ENCODE measurements at places on chromosomes 12 and 14. TPM values are rescaled to one million over a fixed set of nuclear protein-coding genes. Genes with fewer than 3 reads are reported as not detected.
A peak's percentile ranks its signal among the peaks of the same experiment; 100 is the strongest.

- H3K4me3 ChIP-seq: no peak overlapping the region
- no peak overlapping the region for H3K27ac ChIP-seq
- no peaks in the 10 kb centered on the region for H3K27me3 ChIP-seq
- no peak for DNase-seq
Observed at GRCh38 chr12:73421832-73422231, 1115.8 kb upstream of the ATXN7L3B start.

DNA sequence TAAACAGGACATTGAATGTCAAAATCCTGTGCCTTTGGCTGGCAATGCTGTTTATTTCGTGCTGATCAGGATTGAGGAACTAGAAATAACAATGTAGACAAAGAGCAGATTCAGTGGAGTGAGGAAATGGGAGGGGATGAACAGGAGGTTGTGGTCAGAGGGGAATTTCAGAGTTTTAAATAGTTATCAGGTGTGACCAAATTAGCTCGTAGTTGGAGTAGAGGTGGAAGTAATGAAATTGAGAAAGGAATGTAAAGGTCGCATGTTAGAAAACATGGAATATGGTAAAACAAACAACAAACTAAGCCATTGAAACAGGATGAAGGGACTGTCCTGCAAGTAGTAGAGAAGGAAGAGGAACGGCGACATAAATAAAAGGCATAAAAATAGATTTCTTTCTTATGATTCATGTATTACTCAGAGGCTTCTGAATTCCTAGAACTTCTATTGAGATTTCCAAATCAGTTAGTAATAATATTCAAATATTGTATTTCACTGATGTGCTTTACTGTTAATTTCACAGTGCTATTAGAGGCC, 9.5 kb upstream of the SAV1 start:
- H3K36me3 ChIP-seq: no peaks in the 10 kb centered on the region
- no peaks in the 10 kb centered on the region for H3K27me3 ChIP-seq
- H3K27ac ChIP-seq: no peak overlapping the region
- H3K4me3 ChIP-seq: no peak overlapping the region
- peaks cover 13% of the 10 kb centered on the region for H3K4me1 ChIP-seq
- DNase-seq: no peak

DNA sequence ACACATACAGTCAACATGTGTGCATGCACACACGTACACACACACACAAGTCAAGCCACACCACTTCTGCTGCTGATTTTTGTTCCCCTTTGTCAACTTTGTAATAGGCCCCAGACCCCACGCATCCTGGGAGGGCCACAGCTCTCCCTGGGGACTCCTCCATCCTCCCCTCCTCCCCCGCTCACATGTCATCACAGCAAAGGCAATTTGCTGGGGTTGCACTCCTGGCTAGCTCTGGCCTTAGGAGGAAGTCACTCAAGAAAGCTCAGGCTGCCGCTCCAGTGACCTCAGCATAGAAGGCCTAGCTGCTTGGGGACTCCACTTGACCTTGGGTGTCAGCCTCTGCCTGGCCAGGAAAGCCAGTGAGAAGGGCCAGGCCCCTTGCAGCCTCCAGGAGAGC, 27.2 kb downstream of the NGB start:
- H3K4me3 ChIP-seq: no peak overlapping the region
- H3K27ac ChIP-seq: no peak overlapping the region
- DNase-seq: no peak
- H3K36me3 ChIP-seq: no peaks in the 10 kb centered on the region
- peaks cover 2% of the 10 kb centered on the region for H3K27me3 ChIP-seq

- no peaks in the 10 kb centered on the region for H3K27me3 ChIP-seq
- H3K36me3 ChIP-seq: peaks cover 34% of the 10 kb centered on the region
- DNase-seq: no peak
Observed at GRCh38 chr14:88007608-88008007, 2.7 kb downstream of the GPR65 start.

DNA sequence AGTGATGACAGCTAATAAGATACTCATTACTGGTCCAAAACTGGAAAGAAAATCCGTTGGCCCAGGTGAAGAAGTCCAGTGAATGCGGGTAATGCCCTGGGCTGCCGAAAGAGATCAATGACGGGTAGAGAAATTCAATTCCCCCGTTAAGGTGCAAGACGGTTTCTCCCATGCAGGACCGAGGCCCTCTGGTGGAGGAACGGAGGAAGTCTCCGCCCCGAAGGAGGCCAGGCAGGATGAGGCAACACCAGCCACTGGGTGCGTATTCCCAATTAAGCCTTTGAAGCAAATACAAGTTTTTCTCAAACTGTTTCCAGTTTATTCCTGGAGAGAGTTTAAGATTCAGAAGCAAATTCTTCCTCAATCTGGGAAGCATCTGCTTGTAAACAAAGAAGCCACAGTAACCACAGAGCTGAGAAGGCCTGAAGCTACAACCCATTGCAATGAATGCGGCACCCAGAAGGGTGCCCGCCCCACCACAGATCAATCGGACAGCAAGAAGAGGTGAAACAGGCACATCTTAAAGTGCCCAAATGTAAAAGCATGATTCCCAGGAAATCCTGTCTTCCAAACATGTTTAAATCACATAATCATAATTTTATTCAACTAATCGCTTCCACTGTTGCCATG, 118.5 kb downstream of the TTC7B start:
- H3K36me3 ChIP-seq: no peaks in the 10 kb centered on the region
- no peaks in the 10 kb centered on the region for H3K4me1 ChIP-seq
- H3K4me3 ChIP-seq: no peak overlapping the region
- H3K27me3 ChIP-seq: no peaks in the 10 kb centered on the region
- peak; percentile 84 for DNase-seq

DNA sequence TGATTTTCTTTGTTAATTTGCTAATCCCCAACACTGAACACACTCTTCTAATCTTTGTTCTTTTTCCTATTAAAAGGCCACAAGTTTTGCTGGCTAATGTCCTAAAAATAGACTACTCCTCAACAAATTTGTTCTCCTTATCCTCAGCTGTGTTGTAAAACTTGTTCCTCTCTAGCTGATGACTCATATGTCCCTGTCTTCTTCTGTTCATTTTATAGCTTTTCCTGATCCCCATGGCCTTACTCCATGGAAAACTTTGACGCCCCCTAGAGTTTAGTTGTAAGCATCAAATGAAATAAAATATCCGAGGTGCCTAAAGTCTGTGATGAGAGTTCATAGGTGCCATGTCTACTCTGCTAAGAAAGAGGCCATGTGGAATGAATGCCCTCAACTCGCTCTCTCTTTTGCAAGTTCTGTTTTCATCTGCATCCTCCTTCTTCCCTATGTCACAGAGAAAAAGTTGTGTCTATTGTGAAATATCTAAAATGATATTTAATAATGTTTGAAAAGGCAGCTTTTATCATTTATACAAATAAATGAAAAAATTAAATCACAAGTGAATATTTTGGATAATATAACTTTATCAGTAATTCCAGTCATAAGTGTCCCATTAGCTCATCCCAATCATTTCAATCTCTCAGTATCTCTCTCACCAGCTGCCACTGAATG, 237.9 kb downstream of the IPO8 start:
- H3K4me1 ChIP-seq: no peaks in the 10 kb centered on the region
- no peak overlapping the region for H3K27ac ChIP-seq
- H3K36me3 ChIP-seq: no peaks in the 10 kb centered on the region
- H3K4me3 ChIP-seq: no peak overlapping the region

- peaks cover 20% of the 10 kb centered on the region for H3K36me3 ChIP-seq
- peaks cover 87% of the 10 kb centered on the region for H3K4me1 ChIP-seq
- H3K27ac ChIP-seq: peak overlapping the region; percentile 89
Observed at GRCh38 chr12:14399871-14400270, 34.4 kb downstream of the ATF7IP start.

GRCh38 chr12:132700212-132700822, 10.3 kb upstream of the PGAM5 start:
- H3K27ac ChIP-seq: no peak overlapping the region
- no peaks in the 10 kb centered on the region for H3K27me3 ChIP-seq
- DNase-seq: no peak

- peak overlapping the region; percentile 96 for H3K4me3 ChIP-seq
- peaks cover 44% of the 10 kb centered on the region for H3K36me3 ChIP-seq
- no peak for DNase-seq
- H3K4me1 ChIP-seq: peaks cover 28% of the 10 kb centered on the region
Observed at GRCh38 chr12:121806009-121806545, 2.3 kb downstream of the SETD1B start.

DNA sequence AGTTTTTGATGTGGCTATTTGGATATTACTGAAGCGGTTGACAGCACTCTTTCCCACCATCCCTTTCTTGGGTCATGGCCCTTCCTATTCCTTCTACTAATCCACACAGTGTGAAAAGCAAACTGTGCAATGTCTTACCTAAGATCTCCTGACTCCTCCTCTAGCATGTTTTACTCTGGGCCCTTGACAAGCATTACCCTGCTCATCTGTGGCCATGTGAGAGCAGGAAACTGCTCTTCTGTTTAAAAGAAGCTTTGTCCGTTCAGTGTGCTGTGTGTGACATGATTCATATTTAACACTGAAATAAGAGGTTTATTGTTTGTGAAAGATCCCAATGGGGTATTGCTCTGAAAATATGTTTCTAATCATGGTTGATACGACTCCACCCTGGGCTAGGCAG, 1022.5 kb downstream of the AACS start:
- H3K4me3 ChIP-seq: no peak overlapping the region
- no peak overlapping the region for H3K27ac ChIP-seq
- no peak for DNase-seq
- no peaks in the 10 kb centered on the region for H3K27me3 ChIP-seq

GRCh38 chr12:68440068-68440581, 108.0 kb upstream of the MDM1 start:
- H3K4me3 ChIP-seq: no peak overlapping the region
- peaks cover 23% of the 10 kb centered on the region for H3K4me1 ChIP-seq
- H3K27ac ChIP-seq: no peak overlapping the region

DNA sequence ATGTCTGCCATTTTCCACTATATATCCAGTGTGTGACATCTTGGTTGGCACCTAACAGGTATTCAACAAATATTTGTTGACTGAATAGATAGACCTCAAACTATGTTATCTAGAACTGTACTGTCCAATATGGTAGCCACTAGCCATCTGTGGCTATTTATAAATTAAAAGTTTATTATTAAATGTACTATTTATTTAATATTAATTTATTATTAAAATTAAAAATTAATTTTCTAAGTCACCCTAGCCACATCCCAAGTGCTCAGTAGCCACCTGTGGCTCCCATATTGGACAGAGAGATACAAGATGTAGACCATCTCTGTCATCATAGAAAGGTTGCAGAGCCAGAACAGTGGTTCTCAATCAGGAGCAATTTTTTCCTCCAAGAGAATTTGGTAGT, 69.3 kb downstream of the SRRM4 start:
- no peaks in the 10 kb centered on the region for H3K36me3 ChIP-seq
- H3K4me3 ChIP-seq: no peak overlapping the region
- no peaks in the 10 kb centered on the region for H3K4me1 ChIP-seq
- no peak overlapping the region for H3K27ac ChIP-seq

DNA sequence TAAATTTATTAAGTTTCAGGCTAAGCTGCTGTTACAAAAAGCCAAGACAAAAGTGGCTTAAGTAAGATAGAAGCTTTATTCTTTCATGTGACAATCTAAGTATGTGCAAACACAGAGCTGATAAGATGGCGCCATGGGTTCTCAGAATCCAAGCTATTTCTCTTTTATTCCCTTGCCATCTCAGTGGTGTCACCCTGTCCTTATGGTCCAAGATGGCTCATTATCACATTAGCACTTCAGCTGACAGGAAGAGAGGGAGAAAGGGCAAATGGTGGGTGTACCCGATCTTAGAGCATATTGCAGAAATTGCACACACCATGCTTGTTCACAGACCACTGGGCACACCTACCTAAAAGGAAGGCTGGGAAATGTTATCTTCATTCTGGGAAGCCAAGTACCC, 211.7 kb downstream of the TMTC2 start:
- H3K27ac ChIP-seq: no peak overlapping the region
- H3K4me1 ChIP-seq: no peaks in the 10 kb centered on the region
- no peak for DNase-seq
- no peaks in the 10 kb centered on the region for H3K27me3 ChIP-seq
- no peak overlapping the region for H3K4me3 ChIP-seq
- H3K36me3 ChIP-seq: no peaks in the 10 kb centered on the region

DNA sequence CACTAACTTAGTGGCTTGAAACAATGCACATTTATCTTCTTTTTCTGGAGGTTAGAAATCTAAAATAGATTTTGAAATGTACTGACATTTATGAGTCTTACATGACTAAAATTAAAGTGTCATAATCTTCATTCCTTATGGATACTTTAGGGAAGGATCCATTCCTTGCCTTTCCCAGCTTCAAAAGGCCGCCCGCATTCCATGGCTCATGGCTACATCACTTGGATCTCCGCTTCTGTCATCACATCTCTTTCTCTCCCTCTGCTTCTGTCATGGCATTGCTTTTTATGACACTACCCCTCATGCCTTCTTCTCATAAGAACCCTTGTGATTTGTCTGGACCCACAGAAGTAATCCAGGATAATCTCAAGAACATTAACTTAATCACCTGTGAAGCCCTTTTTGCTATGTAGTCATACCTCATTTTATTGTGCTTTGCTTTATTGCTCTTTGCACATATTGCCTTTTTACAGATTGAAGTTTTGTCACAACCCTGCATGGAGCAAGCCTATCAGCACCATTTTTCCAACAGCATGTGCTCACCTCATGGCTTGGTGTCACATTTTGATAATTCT, 66.5 kb downstream of the GARIN6 start:
- DNase-seq: no peak
- H3K27me3 ChIP-seq: no peaks in the 10 kb centered on the region
- H3K27ac ChIP-seq: no peak overlapping the region
- no peaks in the 10 kb centered on the region for H3K4me1 ChIP-seq

- no peak overlapping the region for H3K4me3 ChIP-seq
- peaks cover 39% of the 10 kb centered on the region for H3K4me1 ChIP-seq
- no peak for DNase-seq
- H3K27me3 ChIP-seq: no peaks in the 10 kb centered on the region
- peak overlapping the region; percentile 59 for H3K27ac ChIP-seq
- H3K36me3 ChIP-seq: peaks cover 2% of the 10 kb centered on the region
Observed at GRCh38 chr14:65334765-65335410, 77.6 kb upstream of the FUT8 start.

- no peak overlapping the region for H3K27ac ChIP-seq
- no peak overlapping the region for H3K4me3 ChIP-seq
Observed at GRCh38 chr12:28794211-28794610, 354.9 kb upstream of the FAR2 start.

DNA sequence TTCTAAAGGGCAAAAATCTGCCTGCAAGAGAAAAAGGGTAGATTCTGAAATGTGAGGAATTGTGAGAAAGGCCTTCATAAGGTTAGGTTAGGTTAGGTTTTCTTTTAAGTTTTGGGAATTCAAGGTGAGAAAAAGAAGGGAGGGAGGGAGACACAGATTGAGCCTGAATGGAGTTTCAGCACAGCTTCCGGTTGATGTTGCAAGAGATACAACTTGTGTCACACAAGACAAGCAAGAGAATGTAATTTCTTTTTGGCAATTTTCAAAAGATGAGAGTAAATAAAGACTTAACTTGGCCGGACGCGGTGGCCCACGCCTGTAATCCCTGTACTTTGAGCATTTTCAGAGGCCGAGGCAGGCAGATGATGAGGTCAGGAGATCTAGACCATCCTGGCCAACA, 63.8 kb downstream of the CPSF2 start:
- H3K27ac ChIP-seq: no peak overlapping the region
- H3K27me3 ChIP-seq: no peaks in the 10 kb centered on the region
- H3K4me3 ChIP-seq: no peak overlapping the region
- H3K36me3 ChIP-seq: peaks cover 1% of the 10 kb centered on the region
- H3K4me1 ChIP-seq: no peaks in the 10 kb centered on the region

GRCh38 chr12:130246560-130246959, 84.3 kb downstream of the FZD10 start:
- no peaks in the 10 kb centered on the region for H3K27me3 ChIP-seq
- H3K27ac ChIP-seq: no peak overlapping the region
- H3K4me1 ChIP-seq: no peaks in the 10 kb centered on the region
- DNase-seq: no peak

Gene CLEC4C
- total RNA-seq: not detected

Gene SLC17A8
- not detected for total RNA-seq

Gene GPR162
- total RNA-seq: 0.31 TPM

Gene MIPOL1
- 0.51 TPM for total RNA-seq

Gene ANO4
- not detected for total RNA-seq

Gene CCDC197
- 0.69 TPM for total RNA-seq

Gene SOAT2
- 1.1 TPM for total RNA-seq

Gene KRT1
- total RNA-seq: not detected

Gene FBRSL1
- 41.7 TPM for total RNA-seq

Data from activated CD4-positive, alpha-beta memory T cell treated with anti-CD3 and anti-CD28 coated beads for 36 hours (primary cell).